ENCODE measurements at places on chromosomes 6 and 20. TPM values are rescaled to one million over a fixed set of nuclear protein-coding genes. Genes with fewer than 3 reads are reported as not detected.
A peak's percentile ranks its signal among the peaks of the same experiment; 100 is the strongest.

DNA sequence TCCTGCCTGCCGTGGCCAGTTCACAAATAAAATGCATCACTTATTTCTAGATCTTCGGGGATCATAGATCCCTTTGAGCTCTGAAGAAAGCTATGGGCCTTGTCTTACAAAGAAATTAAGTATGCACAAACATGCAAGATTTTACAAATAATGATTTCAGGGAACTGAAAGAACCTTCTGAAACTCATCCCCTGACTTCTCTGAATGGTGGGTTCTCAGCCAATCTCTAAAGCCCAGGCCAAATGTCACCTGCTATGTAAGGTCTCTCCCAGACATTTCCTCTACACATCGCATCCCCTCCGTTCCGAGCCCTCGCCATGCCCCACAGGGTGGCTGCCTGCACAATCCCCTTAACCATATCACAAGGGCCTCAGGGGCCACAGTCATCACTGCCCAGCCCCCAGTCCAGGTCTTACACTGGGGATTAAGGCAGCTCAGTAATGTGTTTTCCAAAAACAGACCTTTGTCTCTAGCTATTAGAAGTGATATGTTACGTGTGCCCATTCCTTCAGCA is 16.1 kb upstream of the ANKRD60 start:
- no peaks in the 10 kb centered on the region for H3K27me3 ChIP-seq
- DNase-seq, result no peak
- H3K36me3 ChIP-seq, result no peaks in the 10 kb centered on the region
- no peak overlapping the region for H3K27ac ChIP-seq

DNA sequence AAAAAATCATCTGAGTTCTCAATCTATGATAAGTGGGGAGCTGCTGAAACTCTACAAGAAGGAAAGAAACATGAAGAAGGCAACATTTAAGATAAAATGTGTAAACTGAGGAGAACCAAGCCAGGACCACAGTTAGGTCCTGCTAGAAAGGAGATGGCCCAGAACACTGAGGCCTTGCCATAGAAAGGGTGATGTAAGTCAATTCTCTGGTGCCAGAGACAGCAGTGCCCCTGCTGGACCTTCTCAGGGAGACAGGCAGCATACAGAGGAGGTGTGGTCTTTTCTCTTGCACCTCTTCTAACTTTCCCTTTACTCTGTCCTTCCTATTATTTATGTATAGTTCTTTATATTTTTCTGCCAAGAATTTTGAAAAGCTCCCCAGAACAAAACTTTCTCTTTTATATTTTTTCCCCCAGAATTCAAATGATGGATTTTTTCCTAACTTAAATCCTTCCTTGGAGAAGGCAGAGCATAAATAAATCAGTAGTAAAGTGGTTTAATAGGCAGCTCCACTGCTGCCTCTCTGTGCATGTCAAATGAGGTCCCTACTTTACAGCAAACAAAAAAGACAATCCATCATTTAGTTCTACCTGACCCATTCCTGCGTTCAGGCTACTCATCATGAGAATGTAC is 9.0 kb downstream of the UQCC2 start:
- H3K27me3 ChIP-seq, result peaks cover 5% of the 10 kb centered on the region
- H3K4me3 ChIP-seq, result peak overlapping the region; percentile 18
- H3K4me1 ChIP-seq, result peaks cover 32% of the 10 kb centered on the region
- H3K27ac ChIP-seq, result peak overlapping the region; percentile 100
- DNase-seq, result no peak

- H3K4me3 ChIP-seq, result no peak overlapping the region
- peaks cover 17% of the 10 kb centered on the region for H3K4me1 ChIP-seq
- H3K36me3 ChIP-seq, result no peaks in the 10 kb centered on the region
These were observed 2.8 kb downstream of the KCNQ5 start for GRCh38 chr6:72624557-72625160.

DNA sequence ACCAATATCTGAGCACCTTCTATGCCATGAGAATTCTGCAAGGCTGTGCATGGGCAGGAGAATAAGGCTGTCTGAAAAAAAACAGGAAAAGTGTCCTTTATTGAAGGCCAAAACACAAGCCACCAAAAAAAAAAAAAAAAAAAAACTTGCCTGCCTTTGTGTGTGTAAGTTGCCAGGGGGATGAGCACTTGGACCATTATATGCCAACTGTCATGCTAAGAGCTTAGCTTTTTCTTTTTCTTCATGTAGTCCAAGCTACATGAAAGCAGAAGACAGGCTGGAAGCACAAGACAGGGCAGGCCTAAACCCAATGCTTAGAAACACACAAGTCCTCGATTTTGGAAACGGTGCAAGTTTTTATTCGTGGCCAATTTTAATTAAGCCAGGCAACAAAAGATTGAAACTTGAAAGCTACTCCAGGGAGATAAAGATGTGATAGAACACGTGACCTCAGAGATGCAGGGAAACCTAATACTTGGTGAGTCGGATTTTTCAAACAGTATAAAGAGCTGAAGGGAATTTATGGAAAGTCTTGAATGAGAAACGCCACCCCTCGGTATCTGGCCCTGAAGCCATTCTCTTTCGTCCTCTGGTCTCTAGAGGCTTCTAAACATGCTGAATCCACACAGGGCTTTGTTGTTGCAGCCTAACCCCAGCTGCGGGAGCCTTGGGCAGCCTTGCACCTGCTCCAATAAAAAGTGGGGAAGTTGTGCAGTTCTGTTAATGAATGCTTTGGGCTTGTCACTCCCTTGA is 8.6 kb downstream of the BMP7 start:
- H3K4me1 ChIP-seq, result peaks cover 35% of the 10 kb centered on the region
- no peaks in the 10 kb centered on the region for H3K27me3 ChIP-seq
- H3K36me3 ChIP-seq, result no peaks in the 10 kb centered on the region
- peak overlapping the region; percentile 56 for H3K27ac ChIP-seq
- H3K4me3 ChIP-seq, result peak overlapping the region; percentile 48
- DNase-seq, result no peak

GRCh38 chr6:110322874-110323242 is 35.3 kb downstream of the METTL24 start:
- no peaks in the 10 kb centered on the region for H3K36me3 ChIP-seq
- H3K27ac ChIP-seq, result peak overlapping the region; percentile 85
- H3K4me3 ChIP-seq, result peak overlapping the region; percentile 55
- peaks cover 54% of the 10 kb centered on the region for H3K4me1 ChIP-seq
- peaks cover 2% of the 10 kb centered on the region for H3K27me3 ChIP-seq

DNA sequence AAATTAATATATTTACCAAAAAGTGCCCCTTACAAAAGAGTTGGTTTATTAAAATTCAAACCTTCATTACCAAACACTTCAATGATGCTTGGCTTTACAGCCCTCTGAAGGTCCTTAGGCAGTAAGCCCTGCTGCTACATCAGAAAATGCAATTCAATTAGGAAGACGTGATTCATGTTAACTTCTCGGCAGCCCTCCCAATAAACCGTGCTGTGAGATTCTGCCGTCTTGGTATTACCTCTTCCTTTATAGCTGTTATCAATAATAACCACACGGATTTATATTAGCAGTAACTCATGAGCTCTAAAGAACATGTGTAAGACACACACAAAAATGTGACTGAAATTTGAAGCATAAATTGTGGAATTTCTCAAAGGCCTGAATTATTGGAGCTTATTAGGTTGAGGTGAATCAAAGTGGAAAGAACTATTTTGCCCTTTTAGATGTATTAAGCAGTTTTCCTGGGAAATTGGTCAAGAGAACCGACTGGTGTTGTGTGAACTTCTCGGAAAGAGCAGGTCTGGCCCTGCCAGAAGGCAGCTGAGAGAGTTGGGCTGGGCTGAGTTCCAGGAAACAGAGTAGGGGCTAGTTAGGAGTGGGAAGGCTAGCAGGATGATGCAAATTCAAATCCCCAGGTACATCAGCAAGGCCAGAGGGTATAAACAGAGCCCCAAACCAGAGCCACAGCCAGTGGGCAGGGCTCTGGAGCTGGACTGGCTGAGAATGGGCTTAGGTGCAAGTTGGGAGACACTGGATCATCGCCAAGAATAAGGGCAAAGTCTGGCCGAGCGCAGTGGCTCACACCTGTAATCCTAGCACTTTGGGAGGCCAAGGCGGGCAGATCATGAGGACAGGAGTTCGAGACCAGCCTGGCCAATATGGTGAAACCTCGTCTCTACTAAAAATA is 33.1 kb downstream of the FGD2 start:
- H3K27ac ChIP-seq, result no peak overlapping the region
- peaks cover 3% of the 10 kb centered on the region for H3K4me1 ChIP-seq
- H3K4me3 ChIP-seq, result no peak overlapping the region
- no peaks in the 10 kb centered on the region for H3K27me3 ChIP-seq

- H3K36me3 ChIP-seq, result no peaks in the 10 kb centered on the region
- H3K4me3 ChIP-seq, result no peak overlapping the region
- H3K27ac ChIP-seq, result no peak overlapping the region
- no peak for DNase-seq
These were observed 72.4 kb downstream of the MLIP start for GRCh38 chr6:54183616-54184015.

DNA sequence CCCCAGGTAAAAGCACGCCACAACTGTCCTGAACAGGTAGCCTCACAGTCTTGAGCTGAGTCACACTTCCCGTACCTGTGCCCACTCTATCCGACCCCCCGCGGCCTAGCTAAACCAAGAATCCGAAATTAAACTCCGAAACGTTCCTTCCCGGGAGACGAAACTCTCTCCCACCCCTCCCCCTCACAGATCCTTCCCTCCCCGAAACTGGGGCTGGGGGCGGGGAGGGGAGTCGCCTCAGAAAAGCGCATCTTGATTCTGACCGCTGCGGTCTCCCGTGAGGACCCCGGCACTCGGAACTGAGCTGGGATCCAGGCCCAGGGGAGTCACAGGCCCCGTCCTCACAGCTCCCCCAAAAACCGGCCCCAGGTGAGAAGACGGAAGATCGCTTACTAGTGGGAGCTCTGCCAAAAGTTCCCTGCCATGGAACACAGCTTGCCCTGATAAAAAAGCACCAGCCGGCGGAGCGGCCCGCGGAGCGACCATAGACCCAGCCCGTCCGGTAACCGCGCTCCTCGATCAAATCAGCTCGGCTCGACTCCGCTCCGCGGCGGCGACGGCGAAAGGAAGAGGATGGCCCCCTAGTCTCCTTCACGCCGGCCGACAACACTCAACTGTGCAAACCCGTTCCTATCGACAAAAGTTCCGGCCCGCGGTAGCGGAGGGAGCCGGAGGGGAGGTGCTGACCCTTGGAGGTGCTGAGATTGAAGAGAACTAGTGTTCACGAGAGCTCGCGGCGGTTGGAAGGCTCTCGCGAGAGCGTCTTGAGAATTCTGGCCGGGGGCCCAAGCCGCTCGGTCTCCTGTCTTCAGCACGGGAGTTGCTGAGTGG is at the start of gene CCNC:
TSS of gene CCNC (minus strand) at position 558 of the 831 bp plus-strand sequence. CDS start at position 425, 133 bp downstream.
- H3K36me3 ChIP-seq, result peaks cover 4% of the 10 kb centered on the region
- DNase-seq, result peak; percentile 93
- peak within 1 kb of the TSS; percentile 98 for H3K27ac ChIP-seq
- H3K4me1 ChIP-seq, result peaks cover 7% of the 10 kb centered on the region

DNA sequence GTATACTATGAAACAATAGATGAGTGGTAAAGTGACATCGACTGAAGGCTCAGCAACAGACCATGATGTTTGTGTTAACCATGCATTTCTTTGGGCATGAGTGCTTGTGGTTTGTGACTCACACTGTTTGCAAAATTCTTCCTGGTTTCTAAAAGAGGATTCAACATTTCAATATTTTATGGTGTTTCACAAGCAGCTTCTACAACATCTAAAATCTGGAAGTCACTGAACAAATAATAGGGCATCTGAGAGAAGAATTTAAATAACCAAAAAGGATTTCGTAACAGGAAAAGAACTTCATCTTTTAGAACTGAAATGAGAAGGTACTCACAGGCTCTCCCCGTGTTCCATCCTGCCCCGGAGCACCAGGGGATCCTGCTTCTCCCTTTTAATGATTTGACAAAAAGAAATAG is 146.2 kb downstream of the COL21A1 start:
- H3K27me3 ChIP-seq, result peaks cover 2% of the 10 kb centered on the region
- no peak overlapping the region for H3K27ac ChIP-seq
- no peaks in the 10 kb centered on the region for H3K36me3 ChIP-seq
- H3K4me3 ChIP-seq, result no peak overlapping the region
- H3K4me1 ChIP-seq, result no peaks in the 10 kb centered on the region

DNA sequence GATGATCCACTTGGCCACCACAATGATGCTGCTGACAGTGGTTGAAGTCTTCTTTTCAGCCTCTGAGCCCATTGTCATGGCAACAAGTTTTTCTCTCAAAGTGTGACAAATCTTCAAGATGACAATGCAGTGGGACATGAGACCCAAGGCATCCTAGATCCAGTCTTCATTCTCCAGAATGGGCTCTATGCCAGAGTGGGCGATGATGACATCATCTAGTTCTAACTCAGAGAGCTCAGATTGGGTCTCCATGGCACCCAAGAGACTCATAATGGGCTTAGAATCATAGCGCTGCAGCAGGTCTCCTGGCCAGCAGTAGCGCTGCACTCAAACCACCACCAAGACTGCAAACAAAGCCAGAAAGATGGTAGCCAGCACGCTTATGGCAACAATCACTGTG is 973.6 kb downstream of the EYS start:
- no peaks in the 10 kb centered on the region for H3K36me3 ChIP-seq
- H3K27ac ChIP-seq, result no peak overlapping the region
- no peaks in the 10 kb centered on the region for H3K27me3 ChIP-seq
- DNase-seq, result no peak
- no peak overlapping the region for H3K4me3 ChIP-seq
- H3K4me1 ChIP-seq, result no peaks in the 10 kb centered on the region

DNA sequence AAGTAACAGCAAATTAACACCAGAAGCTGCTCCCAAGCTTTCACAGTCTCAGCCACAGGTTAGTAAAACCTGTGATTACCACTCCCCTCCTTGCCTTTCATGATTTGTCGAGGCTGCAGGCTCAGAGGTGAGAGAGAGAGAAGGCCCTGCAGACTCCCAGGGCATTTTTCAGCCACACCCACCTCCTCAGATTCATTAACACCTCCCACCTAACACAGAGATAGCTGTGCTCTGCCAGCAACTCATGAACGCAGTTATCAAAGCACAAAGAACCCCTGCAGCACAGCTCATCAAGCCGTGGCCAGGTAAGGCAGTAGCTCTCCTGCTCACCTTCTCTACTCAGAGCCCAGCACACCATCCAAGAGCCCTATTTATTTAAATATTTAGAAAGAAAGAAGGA is 27.1 kb downstream of the F13A1 start:
- H3K27ac ChIP-seq, result no peak overlapping the region
- H3K36me3 ChIP-seq, result no peaks in the 10 kb centered on the region
- DNase-seq, result no peak
- H3K4me3 ChIP-seq, result no peak overlapping the region
- peaks cover 4% of the 10 kb centered on the region for H3K4me1 ChIP-seq

DNA sequence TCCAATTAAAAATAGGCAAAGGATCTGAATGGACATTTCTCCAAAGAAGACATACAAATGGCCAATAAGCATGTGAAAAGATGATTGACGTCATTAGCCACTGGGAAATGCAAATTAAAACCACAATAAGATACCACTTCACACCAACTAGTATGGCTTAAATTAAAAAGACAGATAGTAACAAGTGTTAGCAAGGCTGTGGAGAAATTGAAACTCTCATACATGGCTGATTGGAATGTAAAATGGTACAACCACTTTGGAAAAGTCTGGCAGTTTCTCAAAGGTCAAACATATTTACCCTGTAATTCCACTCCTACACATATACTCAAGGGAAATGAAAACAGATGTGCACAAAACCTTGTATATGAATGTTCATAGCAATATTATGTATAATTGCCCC is 83.6 kb downstream of the CEP57L1 start:
- H3K36me3 ChIP-seq, result no peaks in the 10 kb centered on the region
- no peaks in the 10 kb centered on the region for H3K27me3 ChIP-seq
- no peaks in the 10 kb centered on the region for H3K4me1 ChIP-seq
- H3K27ac ChIP-seq, result no peak overlapping the region

Gene WFDC12
- not detected for total RNA-seq

Gene OR2H1
- not detected for total RNA-seq

Gene MC3R
- not detected for total RNA-seq

Gene FOXF2
- total RNA-seq, result 0.71 TPM

Gene ATP6V1G2
- total RNA-seq, result 95.6 TPM

Gene BMP2
- total RNA-seq, result 0.66 TPM

Data from glutamatergic neuron (in vitro differentiated cells).